ENCODE measurements at places on chromosomes 11 and 22. TPM values are rescaled to one million over a fixed set of nuclear protein-coding genes. Genes with fewer than 3 reads are reported as not detected.

The TENM4 gene
- 0.88 TPM for total RNA-seq

The ZC3H7B gene
- total RNA-seq = 49.2 TPM

The ESAM gene
- total RNA-seq = 0.22 TPM

The SULT4A1 gene
- total RNA-seq = not detected

The BCR gene
- 55.8 TPM for total RNA-seq

The SLC15A3 gene
- 18.4 TPM for total RNA-seq

The GPR152 gene
- total RNA-seq = not detected

The PKNOX2 gene
- 2.8 TPM for total RNA-seq

The C22orf23 gene
- total RNA-seq = 0.43 TPM

The BMAL1 gene
- total RNA-seq = 20.8 TPM

The RAB3IL1 gene
- total RNA-seq = 14.0 TPM

The CDHR5 gene
- not detected for total RNA-seq

The SPON1 gene
- total RNA-seq = 0.66 TPM

The TNNT3 gene
- total RNA-seq = not detected

The MDK gene
- total RNA-seq = 47.5 TPM

The TMEM9B gene
- total RNA-seq = 22.5 TPM

The CCDC15 gene
- 7.9 TPM for total RNA-seq

The BARX2 gene
- not detected for total RNA-seq

The ART1 gene
- not detected for total RNA-seq

The GPHA2 gene
- not detected for total RNA-seq

The PITPNM1 gene
- 33.5 TPM for total RNA-seq

The OR4D5 gene
- not detected for total RNA-seq

The NXPE1 gene
- not detected for total RNA-seq

The EHF gene
- total RNA-seq = 2.8 TPM

The BLID gene
- total RNA-seq = 6.6 TPM

The SMTNL1 gene
- not detected for total RNA-seq

The DRD2 gene
- 0.22 TPM for total RNA-seq

The SMC1B gene
- not detected for total RNA-seq

The LRRC56 gene
- total RNA-seq = 2.8 TPM

The SCGB1C1 gene
- not detected for total RNA-seq

The DGAT2 gene
- 2.0 TPM for total RNA-seq

The CCDC116 gene
- 0.22 TPM for total RNA-seq

The OR52B2 gene
- total RNA-seq = not detected

The TEX54 gene
- not detected for total RNA-seq

The MPZL3 gene
- 0.86 TPM for total RNA-seq

The ANKK1 gene
- total RNA-seq = 0.44 TPM

The CREB3L1 gene
- 68.6 TPM for total RNA-seq

The SLC17A6 gene
- not detected for total RNA-seq

The ZW10 gene
- total RNA-seq = 33.6 TPM

The MRGPRX3 gene
- total RNA-seq = 0.14 TPM

The TOP3B gene
- total RNA-seq = 21.7 TPM

The FIBIN gene
- 195 TPM for total RNA-seq

The GRIK4 gene
- total RNA-seq = 0.29 TPM

The TMEM191C gene
- 0.88 TPM for total RNA-seq

The DPAGT1 gene
- total RNA-seq = 37.8 TPM

The ACRV1 gene
- not detected for total RNA-seq

The OR56B1 gene
- total RNA-seq = not detected

The BANF1 gene
- total RNA-seq = 29.9 TPM

The KRTAP5-7 gene
- total RNA-seq = not detected

The ALKBH8 gene
- total RNA-seq = 13.5 TPM

The OR52I1 gene
- total RNA-seq = not detected

The UBQLN3 gene
- total RNA-seq = under 0.01 TPM

The DTX4 gene
- 3.7 TPM for total RNA-seq

The SPECC1L gene
- 31.8 TPM for total RNA-seq

The OR5B21 gene
- total RNA-seq = not detected

The GALNT18 gene
- 1.4 TPM for total RNA-seq

All from placental pericyte (primary cell).